ENCODE measurements at places on chromosomes 5 and 9. TPM values are rescaled to one million over a fixed set of nuclear protein-coding genes. Genes with fewer than 3 reads are reported as not detected.

DNA sequence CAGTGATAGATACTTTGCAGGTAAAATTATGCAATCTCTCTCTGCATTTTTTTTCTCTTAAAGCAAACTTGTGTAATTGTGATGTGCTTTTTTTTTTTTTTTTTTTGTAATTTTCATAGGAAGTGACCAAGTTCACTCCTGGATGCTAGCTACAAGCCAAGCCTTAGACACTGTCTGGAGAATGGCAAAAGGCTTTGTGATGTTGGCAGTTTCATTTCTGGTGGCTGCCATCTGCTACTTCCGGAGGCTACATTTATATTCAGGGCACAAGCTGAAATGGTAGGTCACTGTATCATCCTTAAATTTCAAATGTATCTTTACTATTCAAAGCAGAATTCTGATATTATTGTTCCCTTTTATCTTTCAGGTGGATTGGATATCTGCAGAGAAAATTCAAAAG, 19.3 kb downstream of the OTULINL start:
- H3K4me3 ChIP-seq, result no peak overlapping the region
- H3K27me3 ChIP-seq, result peaks cover 41% of the 10 kb centered on the region
- DNase-seq, result no peak
- no peaks in the 10 kb centered on the region for H3K4me1 ChIP-seq
- H3K36me3 ChIP-seq, result no peaks in the 10 kb centered on the region

Gene SPAG8
- 2.4 TPM for total RNA-seq

Gene S100Z
- total RNA-seq, result not detected

DNA sequence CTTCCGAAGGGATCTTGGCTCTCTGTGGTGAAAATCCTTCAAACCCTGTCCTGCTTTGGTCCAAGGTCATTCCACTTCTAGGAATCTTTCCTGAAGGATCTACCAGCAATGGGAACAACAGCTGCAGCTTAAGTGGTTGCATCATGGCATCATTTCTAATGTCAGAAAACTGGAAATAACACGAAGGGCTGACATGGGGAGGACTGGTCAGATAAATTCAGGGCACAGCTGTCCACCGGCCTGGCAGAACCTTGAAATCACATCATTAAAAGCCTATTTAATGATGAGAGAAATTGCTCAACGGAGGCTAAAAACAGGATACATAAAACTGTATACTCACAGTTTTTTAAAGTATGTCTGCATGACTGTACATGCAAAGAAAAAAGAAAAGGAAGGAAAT, 28.3 kb downstream of the OLFML2A start:
- peaks cover 18% of the 10 kb centered on the region for H3K36me3 ChIP-seq
- no peaks in the 10 kb centered on the region for H3K27me3 ChIP-seq
- DNase-seq, result no peak
- H3K4me3 ChIP-seq, result no peak overlapping the region
- no peak overlapping the region for H3K27ac ChIP-seq

- peaks cover 57% of the 10 kb centered on the region for H3K4me1 ChIP-seq
- no peak overlapping the region for H3K4me3 ChIP-seq
- H3K27ac ChIP-seq, result peak overlapping the region; percentile 67
These were observed 24.0 kb downstream of the GALNT10 start for GRCh38 chr5:154214371-154215106.

Gene CMYA5
- 0.39 TPM for total RNA-seq
